Fibroblast of villous mesenchyme (primary cell): ENCODE measurements at places on chromosomes 5 and 9. TPM values are rescaled to one million over a fixed set of nuclear protein-coding genes. Genes with fewer than 3 reads are reported as not detected.

Gene NINJ1
- total RNA-seq: 30.3 and 33.7 TPM in 2 replicates

Gene MRPL41
- 41.5 and 58.0 TPM in 2 replicates for total RNA-seq

Gene ST8SIA4
- 3.5 and 4.8 TPM in 2 replicates for total RNA-seq

Gene AGXT2
- total RNA-seq: under 0.01 TPM in 1 of 2 replicates, not detected in the other

DNA sequence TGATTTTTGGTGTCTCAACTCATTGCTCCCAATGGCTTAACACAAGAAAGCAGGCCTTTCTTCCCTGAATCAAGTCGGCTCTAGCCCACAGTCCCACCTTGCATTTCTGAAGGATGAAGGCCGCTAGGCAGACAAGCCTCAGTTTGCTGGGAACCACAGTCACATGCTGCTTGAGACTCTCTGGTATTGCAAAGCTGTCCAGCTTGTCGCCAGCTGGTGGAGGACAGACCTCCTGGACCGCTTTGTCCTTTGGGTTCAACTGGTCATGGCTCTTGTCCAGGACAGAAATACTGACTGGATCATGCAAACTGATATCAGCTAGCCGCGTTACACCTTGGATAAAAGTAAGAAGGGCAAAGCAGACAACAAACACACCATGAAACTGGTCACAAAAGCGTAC is 23.1 kb downstream of the DDX31 start:
- peak; percentile 52 for DNase-seq

DNA sequence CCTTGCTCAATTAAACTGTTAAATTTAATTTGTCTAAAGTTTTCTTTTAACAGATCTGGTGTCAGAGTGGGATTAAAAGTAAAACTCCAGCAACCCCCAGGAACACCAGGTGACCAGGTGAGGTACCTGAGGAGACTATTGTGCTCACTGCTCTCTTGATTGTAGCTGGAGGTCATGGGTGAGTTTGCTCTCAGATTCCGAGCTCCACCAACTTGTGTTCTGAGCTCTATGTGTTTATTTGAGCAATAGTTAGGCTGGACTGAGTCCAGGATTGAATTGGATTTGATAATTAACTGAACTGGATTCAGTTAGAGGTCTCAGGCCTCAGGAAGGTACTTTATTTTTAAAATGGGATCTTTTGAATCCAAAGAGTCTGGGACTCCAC is 17.9 kb upstream of the SCGB3A2 start:
- no peak for DNase-seq

DNA sequence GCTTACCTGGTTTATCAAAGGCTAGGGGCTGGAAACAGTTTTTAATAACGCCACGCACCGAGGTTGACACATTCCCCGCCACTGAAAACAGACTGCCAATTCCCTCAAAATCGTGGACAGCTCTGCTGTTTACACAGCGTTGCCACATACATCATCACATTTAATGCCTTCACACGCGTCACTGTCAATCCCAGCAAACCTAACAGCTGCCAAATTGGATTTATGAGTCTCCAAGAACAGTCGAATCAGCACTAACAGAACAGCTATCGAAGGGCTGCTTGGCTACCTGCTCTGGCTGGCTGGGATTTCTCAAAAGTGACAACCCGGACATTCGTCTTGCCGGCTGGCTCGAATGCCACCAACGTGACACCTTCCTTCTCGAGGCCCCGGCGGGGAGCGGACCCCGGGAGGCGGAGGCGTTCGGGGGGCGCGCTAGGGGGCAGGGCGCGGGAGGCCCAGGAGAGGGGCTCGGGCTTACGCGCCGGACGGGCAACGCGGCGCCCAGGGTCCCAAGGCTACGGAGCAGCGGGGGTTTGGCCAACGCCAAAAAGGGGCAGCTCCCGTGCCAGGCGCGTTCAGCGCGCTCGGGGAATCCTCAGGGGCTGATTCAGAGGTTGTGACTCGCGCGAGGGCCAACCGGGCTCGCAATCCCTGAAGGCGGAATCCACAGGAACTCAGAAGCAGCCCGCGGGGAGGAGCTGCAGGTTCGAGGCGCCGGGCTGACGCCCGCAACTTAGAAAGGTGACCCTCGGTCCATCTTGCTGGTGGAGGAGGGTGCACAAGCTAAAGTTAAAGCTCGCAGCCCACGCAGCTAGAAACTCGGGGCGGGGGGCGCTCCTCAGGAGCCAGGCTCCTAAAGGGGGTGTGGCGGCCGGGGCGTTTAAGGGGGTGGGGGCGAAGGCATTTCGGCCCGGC is 1.2 kb downstream of the CDC14B start:
- peak; percentile 37 for DNase-seq

GRCh38 chr9:77417566-77417965 is 230.6 kb downstream of the GNA14 start:
- DNase-seq: peak; percentile 93
